ENCODE measurements at places on chromosomes 3 and 15. TPM values are rescaled to one million over a fixed set of nuclear protein-coding genes. Genes with fewer than 3 reads are reported as not detected.

MESP1 gene
- total RNA-seq, result 0.10 TPM

NBEAL2 gene
- 43.8 TPM for total RNA-seq

PLIN1 gene
- total RNA-seq, result not detected

SENP5 gene
- 42.5 TPM for total RNA-seq

RASA2 gene
- total RNA-seq, result 15.7 TPM

AP3B2 gene
- total RNA-seq, result not detected

UACA gene
- total RNA-seq, result 119 TPM

FEZF2 gene
- not detected for total RNA-seq

Data from vein endothelial cell (primary cell).